AG09319 (cell line): ENCODE measurements at places on chromosomes 2 and 18.

- no peak for DNase-seq
Measured at GRCh38 chr2:36951574-36951973, 14.8 kb downstream of the STRN start.

DNA sequence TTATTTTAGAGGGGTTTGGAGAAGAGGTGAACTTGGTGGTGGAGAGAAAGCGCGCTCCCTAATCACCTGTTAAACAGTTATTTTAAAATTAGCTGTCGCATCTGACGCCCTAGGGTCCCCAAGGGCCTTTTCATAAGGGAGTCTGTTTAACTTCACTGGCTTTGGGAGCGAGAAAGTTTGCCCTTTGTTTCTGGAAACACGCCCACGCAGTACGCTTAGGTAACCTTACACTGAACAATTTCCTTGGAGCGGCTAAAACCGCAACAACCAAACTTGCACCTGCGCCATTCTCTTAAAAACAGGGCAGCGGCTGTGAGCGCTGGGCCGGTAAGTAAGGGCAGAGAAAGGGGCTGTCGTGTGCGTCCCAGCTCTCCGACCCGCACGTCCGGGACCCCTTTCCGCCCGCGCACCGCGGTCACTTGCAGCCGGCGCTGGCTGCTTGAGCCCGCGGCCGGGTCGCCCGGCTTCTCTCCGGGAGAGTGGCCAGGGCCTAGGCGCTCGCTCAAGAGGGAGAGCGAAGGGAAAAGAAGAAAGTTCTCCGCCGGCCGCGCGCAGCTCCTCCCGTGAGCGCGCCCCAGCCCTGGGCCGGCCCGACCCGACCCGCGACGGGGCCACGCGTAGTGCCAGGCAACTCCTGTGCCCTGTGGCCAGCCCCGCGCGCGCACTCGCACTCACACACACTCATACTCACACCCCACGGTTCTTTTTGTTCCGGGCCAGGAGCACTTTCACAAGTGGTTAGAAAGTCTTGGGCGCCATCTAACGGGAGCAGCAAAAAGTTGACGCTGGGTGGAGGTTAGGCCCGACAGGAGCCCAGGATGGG lies 19.2 kb downstream of the POU3F3 start:
- peak; percentile 19 for DNase-seq

DNA sequence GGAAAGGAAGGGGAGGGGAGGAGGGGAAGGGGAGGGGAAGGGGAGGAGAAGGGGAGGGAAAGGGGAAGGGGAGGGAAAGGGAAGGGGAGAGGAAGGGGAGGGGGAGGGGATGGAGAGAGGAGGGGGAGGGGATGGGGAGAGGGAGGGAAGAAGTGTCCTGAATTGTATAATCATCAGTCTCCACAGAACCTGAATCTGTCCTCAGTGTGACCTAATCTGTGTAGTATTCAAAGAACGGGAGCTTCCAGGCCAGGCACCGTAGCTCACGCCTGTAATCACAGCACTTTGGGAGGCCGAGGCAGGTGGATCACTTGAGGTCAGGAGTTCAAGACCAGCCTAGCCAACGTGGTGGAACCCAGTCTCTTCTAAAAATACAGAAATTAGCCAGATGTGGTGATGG lies 41.1 kb upstream of the CCDC150 start:
- no peak for DNase-seq

DNA sequence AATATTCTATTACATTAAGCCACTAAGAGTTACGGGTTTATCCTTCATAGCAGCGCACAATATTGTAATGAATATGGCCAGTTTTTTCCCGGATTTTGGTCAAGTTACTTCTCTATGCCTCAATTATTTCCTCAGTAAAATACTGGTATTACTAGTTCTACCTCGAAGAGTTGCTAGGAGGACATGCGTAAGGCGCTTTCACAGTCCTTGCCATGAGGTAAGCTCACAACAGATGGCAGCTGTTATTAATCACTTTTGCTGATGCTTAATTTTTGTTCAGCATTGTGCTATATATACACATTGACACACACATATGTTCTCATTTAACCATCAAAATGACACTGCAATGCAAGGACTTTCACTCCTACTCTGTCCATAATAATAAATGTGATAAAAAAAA lies 101.5 kb downstream of the SCG2 start:
- DNase-seq: no peak

DNA sequence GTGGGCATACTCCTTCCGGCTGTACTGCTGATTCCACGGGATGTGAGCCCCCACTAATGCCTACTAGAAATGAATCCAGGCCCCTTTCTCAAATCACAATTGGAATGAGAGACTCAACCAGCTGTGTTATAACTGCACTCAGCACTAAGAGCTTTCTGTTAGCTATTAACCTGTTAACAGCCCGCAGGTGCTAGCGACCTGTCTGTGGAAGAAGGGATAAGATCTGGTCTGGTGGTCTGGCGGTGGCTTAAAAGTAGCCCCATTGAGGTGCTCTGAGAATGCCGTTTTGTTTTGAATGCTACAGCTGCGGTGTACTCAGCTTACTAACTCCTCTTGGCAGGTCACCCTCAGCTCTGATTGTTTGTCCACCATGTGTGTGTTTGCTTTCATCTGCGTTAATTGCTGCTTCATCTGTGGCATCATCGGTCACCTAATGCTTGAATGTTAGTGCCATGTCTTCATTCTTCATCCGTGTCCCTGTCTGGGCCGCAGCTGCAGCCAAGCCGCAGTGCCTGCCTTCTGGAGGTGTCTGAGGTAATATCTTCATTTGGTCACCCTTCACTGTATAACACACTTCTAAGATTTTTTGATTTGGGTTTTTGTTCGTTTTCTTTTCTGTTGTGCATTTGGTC lies 16.3 kb downstream of the RAB12 start:
- DNase-seq: no peak

DNA sequence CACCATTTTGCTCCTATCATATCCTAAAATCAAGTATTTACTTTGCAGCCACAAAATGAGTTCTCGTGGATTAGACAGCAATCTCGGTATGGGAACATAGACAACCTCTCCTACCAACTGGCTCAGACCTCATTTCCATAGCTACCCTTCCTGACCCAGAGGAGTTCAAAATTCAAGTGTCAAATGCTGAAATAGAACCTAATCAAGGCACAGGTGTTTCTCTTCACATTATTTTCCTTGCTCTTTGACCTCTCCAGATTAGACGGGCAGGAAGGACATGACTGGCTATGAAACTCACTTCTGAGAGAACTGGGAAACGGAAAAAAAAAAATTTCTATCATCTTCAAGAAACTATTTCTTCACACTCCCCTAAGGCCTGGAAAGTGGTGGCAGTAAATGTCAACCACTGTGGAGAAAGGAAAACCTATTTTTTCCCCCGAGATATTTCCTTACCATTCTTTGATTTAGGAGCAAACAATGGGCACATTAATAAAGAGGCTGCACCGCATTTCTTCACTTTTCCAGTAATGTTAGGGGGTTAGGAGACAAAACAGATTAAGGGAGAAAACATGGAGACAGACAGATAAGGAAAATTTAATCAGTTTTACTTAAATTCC lies 63.6 kb upstream of the DTNB start:
- no peak for DNase-seq

DNA sequence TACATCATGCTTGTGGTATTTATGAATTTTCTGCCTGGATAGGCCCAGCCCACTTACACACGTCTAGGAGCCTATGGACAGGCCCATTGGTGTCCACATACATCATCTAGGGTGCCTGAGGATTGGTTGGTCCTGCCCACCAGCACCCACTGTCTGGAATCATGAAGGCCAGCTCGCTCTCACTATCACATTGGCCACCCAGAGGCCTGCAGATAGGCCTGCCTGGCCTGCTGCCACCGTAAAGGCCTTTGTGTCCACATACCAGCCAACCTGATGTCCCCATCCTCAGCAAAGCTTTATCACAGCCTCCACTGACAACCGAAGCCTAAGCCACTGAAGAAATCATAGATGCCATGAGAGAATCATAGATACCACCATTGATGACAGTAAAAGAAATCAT lies 40.2 kb downstream of the METTL21A start:
- DNase-seq: no peak

DNA sequence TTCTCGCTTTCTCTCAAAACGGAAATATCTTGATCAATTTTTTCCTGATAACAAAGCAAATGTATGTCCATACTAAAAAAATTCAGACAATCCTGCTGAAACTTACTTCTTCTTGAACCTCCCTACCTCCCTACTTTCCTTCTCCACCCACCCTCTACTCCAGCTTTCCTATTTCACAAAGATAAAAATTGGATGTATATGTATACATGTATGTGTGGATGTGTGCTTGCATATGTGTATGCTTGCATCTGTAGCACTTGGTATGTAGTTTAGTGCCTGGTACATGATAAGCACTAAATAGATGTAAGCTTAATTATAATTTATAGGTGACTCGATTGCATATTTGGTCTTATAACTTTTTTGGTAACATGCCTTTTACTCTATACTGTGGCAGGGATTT lies 167.5 kb upstream of the ITGA4 start:
- DNase-seq: no peak

GRCh38 chr2:61575447-61575859 lies 37.3 kb upstream of the XPO1 start:
- no peak for DNase-seq

DNA sequence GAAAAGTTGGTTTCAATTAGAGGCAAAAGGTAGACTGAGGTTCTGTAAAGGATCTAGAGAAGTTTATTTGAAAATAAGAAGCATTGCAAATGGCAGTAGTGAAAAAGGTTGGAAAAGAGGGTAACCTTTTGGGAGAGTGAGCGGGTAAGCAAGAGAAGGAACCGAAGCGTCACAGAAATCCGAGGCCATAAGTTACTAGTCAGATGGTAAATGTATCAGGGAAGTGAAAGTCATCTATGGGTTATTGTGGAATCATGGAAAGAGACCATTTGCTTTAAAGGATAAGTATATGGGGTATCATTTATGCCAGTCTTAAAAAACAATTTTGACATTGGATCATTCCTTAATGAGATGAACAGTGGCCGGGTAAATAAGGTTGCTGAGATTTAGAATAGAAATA lies 30.5 kb downstream of the EML4 start:
- no peak for DNase-seq

GRCh38 chr2:131567891-131568290 lies 40.2 kb downstream of the CCDC74A start:
- no peak for DNase-seq

DNA sequence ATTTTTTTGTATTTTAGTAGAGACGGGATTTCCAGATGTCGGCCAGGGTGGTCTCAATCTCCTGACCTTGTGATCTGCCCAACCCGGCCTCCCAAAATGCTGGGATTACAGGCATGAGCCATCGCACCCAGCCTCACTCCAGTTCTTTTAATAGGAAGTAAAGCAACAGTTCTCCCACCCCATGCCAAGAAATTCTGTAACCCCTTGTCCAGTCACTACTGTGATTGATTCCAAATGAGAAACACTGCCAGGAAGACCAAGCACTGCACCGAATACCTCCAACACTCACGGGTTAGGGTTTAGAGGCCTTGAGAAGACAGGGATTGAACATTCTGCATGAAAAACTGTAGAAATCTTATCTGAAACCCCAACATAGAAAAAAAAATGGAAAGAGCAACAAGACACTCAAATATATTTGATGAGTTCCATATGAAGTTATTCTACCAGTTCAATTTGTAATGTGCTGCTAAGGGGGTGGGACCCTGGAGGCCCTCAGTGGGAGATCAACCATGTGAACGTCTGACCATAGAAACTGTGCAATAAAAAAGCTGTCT lies 48.2 kb upstream of the BIN1 start:
- no peak for DNase-seq

DNA sequence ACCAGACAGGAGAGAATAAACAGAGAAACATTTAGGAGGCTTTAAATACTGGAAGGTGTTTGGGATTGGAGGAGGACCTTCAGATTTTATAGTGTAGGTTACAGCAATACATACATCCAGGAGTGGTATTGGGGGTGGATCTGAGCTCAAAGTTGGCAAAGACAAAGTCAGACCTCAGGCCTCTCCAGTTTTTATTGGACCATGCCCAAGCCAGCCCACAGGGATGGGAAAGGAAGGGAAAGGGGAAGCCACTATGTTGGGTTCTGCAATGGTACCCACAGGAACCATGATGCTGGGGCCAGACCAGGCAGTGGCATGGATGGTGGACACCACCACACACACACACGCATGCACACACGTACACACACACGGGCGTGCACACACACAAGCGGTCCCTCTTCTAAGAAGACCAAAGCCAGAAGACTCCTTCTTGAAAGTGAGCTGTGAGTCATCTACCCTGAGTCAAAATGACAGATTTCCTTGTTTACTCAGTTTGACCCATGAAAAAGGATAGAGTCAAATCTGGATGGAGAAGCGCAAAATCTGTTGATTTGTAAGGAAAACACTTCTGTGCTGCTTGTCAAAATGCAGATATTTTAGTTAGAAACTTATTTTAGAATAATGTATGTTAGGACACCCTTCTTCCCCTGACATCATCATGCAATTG lies 87.9 kb downstream of the TRABD2A start:
- no peak for DNase-seq

- no peak for DNase-seq
Measured at GRCh38 chr2:120935339-120936313, 200.0 kb downstream of the GLI2 start.

DNA sequence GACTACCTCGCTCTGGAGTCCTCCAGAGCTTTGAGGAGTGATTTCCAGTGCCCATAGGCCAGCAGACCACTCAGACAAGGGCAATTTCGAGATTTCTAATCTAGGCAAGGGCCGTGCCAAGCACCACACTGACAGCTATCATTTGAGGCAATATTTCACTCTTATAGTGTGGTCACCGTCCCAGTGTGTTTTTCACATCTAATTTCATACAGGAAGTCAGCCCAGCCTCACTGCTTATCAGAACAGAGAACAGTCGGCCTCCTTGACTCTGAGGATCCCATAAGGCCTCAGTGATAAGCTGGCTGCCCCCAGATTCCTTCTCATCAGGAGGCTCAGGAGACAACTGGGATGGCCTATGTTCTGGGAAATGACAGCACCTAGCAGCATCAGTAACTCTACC lies 581 bp downstream of the CAPN14 start:
- no peak for DNase-seq

DNA sequence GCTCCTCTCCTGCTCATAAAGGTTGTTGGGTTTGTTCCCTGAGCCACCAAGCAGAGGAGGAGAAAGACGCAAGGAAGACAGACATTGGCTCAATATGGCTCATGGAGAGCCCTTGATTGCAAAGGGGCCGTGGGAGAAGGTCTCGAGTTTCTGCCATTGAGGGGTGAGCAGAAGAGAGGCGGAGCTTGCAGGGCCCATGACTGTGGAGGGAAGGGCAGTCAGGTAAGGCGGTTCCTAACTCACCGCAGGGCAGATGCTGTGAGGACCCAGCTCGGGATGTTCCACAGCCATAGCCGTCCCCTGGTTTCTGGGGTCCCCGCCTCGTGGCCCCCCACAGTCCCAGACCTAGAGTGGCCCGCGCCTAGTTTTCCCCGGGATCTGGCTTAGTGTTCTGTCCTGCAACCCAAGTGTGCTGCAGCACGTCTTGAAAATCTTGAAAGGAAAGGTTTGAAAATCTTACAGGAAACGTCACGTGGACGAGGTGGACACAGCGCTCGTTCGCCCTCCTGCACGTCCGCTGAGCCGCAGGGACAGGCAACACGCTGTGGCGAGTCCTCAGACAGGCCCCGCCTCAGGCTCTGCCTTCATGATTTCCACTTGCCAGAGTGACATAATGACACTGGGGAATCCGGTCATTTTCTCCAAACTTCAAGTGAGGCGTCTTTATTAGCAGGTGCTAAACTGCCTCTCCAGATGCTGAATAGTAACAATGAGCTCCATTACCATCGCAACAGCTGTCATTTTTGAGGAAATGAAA lies 105.5 kb upstream of the HDAC4 start:
- DNase-seq: no peak
